ENCODE measurements at places on chromosomes 11 and 22.
A peak's percentile ranks its signal among the peaks of the same experiment; 100 is the strongest.

- peak; percentile 35 for DNase-seq
Observed at GRCh38 chr11:47617417-47617809, 23.2 kb upstream of the C1QTNF4 start.

GRCh38 chr11:96704847-96705246 is 315.0 kb downstream of the JRKL start:
- DNase-seq: no peak

GRCh38 chr11:68315171-68315920 is 3.0 kb downstream of the LRP5 start:
- no peak for DNase-seq

DNA sequence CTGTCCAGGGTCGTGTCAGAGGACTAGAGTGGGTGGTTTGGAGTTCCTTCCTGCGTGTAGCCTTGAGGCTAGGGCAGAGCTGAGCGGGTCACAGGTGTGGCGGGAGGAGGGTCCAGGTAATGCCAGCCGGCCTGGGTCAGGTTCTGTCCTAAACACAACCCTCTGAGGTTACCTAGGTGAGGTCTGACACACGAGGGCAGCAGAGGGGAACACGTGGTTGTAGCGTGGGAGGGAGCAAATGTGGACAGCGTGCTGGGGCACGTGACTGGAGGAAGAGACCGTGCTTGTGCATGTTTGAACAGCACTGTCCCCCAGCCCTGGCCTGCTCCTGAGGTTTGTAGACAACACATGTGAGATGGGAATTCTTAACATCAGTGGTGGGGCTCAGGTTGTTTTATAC is 13.1 kb downstream of the MOV10L1 start:
- no peak for DNase-seq

- no peak for DNase-seq
Observed at GRCh38 chr11:67456068-67456705, 1.0 kb downstream of the CABP4 start.

GRCh38 chr11:14232652-14233051 is 126.3 kb downstream of the RRAS2 start:
- DNase-seq: no peak

GRCh38 chr22:44271732-44272400 is 40.9 kb downstream of the SHISAL1 start:
- no peak for DNase-seq

GRCh38 chr22:43066844-43067385 is 22.3 kb downstream of the TTLL1 start:
- peak; percentile 63 for DNase-seq

DNA sequence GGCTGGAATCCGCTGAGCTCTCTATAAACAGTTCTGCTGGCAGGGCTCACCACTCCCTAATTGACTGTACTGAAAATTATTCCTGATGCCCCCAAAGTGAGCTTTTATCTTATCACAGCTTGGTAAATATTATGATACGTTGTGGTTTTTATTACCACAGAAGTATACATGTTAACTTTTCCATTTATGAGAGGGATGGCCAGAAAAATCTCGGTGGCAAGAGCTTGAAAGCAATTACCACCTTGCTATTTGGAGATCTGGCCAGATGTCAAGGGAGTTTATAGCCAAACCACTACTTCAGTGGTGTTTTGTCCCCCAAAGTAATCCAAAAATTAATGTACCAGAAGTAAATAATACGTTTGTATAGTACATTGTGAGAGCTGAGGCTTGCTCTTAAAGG is 75.4 kb upstream of the RCN1 start:
- DNase-seq: no peak

- DNase-seq: peak; percentile 49
Observed at GRCh38 chr22:39220890-39221850, 23.6 kb downstream of the PDGFB start.

DNA sequence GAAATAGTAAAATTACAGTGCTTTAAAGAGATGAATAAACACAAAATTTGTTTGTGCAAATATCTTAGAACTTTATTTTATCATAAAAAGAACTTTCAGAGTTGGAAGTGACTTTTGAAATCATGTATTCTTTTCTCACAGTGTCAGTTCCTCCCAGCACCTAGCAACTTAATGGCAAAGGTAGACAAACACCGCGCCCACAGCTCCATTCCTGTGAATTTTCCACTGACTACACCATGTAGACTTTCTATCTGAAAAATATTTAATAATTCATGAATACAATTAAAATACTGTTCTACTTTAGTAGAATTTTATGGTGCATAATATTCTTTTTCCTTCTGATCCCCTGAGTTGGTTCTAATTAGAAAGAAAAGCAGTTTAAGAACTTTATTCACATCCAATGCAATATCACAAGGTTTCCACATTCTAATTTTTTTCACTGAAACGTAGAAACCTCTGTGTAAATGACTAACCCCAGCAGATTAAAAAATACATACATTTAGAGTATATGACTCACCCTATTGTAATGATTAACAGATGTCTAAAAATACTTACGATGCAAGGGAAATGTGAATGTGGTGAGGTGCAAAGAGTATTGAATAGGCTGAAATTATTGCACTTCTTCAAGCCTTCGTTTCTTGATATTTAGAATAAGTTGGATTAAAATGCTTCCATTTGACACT is 218.2 kb upstream of the CCDC179 start:
- DNase-seq: peak; percentile 66

GRCh38 chr11:77037057-77037456 is 2.9 kb downstream of the B3GNT6 start:
- no peak for DNase-seq

Data from foreskin fibroblast (primary cell).